ENCODE measurements at places on chromosomes 12 and 14.

DNA sequence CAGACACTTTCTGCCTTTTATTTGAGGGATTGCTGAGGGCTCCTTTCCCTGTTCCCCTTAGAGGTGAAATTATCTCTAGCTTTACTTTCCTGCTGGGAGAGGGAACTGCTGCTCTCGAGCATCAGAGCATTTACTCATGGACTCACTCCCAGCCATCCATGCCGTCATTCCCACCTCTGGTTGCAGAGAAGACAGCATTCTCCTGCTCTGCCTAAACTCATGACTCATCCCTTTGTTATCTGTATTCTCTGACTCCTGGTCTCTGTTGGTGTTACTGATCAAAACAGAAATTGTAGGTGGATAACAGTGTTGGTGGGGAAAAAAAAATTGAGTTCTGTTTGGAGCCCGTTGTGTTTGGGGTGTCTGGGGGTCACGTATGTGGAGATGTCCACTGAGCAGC lies 159.3 kb downstream of the TTC8 start:
- no peak for DNase-seq

GRCh38 chr12:26331960-26332359 lies 136.6 kb downstream of the SSPN start:
- DNase-seq: no peak

DNA sequence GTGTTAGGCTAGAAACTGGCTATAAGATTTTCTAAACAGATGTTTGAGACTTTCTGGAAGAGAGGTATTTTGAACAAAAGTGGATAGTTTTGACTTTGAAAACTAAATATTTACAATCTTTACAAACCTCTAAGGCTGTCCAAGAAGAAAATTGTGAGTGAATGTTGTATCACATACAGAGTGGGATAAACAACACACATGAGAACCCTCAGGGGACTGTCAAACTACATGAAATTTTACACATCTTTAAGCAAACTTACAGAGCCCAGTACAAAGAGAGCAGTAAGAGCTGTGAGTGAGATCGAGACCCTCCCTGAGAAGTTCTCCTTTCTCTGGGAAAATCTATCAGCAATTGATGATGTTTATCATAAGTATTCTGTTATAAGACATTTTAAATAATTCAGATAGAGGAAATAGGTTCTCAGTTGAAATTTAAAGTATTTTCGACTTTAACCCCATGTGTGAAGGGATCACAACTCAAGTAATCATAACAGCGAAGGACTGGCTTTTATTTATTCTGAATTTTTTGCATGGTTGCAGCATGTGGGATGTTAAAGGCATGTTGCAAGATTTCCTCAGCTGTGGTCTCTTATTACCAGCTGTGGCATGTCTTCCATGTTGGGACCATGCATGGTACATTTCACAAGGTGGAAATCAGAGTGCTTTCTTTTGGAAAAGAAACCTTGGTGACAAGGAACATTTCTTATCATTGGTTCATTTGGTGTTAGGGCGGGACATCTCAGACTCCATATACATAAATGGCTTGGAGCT lies 264.0 kb upstream of the PRICKLE1 start:
- DNase-seq: no peak

- no peak for DNase-seq
These were observed 23.5 kb upstream of the SMAGP start for GRCh38 chr12:51293696-51294095.

DNA sequence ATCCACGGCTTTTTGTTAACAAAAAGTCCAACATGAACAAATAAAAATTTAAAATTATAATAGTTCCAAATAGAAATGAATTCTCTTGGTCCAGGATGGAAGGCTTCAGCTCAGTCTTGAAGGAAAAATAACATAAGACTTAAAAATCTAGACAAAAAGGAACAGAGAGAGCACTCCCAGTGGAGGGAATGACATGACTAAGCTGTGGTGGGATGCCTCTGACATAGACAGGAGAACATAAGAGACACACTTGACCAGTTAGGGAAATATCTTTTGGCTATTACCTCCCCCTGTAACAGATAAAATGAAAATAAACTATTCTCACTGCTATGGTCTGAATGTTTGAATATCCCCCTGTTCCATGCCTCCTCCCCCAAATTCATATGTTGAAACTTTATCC lies 106.8 kb downstream of the BBS10 start:
- DNase-seq: no peak

GRCh38 chr12:94427501-94428381 lies 31.9 kb downstream of the CEP83 start:
- no peak for DNase-seq

- no peak for DNase-seq
These were observed 328.9 kb upstream of the PRICKLE1 start for GRCh38 chr12:42918443-42918842.

GRCh38 chr12:1758887-1759286 lies 61.5 kb upstream of the LRTM2 start:
- DNase-seq: no peak

DNA sequence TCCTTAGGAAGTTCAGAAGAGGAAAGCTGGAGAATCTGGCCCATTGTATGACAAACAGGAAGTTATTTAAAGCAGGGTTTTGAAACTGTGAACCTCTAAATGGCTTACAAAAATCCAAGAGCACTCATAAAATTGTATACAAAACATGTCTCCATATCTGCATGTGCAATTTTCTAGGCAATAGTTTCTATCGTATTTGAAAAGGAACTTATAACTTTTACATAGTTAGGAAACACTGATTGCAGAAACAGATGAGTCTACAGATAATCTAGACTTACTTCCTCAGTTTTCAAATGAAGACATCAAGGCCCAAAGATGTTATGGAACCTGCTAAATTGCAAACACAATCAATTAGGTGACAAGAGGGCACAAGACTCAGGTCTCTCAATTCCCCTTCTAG lies 53.3 kb upstream of the ETV6 start:
- no peak for DNase-seq

GRCh38 chr12:9806714-9807113 lies 20.6 kb upstream of the KLRF1 start:
- no peak for DNase-seq

- no peak for DNase-seq
These were observed 527.7 kb downstream of the RPS29 start for GRCh38 chr14:49058511-49058910.

DNA sequence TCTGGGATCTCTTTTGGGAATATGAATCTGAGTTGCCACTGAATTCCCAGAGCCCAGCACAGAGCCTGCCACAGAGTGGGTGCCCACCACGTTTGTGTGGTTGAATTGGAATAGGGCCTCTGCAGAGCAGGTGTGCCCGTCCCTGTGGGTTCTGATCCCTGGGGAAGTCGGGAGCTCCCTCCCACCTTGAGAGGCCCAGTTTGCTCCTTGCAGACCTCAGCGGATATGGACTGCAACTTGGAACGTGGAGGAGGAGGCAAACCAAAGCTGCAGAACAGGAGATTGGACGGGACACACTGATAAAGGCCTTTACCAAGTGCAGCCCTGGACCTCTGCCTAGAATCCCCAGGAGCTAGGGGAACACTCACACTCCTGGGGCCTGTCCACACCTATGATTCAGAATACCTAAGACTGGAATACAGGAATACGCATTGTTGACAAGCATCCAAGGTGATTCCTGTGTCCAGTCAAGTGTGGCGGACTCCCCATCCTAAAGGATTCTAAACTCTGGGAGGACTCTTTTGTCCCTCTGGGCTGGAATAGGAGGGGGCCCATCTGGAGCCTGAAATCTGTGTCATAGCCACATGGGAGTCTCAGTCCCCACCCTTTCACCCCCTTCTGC lies 2.4 kb downstream of the KRT76 start:
- no peak for DNase-seq

DNA sequence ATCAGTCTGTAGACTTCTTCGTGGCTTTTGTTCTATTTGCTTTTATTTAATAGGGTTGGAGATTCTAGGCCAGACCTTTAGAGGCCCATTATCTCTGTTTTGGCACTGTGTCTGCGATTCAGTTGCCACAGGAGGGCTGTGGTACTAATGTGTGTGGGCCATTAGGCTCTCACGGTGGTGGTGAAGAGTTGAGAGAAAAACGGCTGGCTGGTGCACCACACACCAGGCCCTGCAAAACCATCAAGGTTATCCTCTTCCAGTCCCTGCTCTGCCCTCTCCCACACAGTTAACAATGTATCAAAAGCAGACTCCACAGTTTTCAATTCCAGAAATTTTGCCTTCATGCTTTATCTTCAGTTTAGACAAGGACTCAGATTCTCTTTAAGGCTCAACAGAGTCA lies 97.7 kb downstream of the MYF5 start:
- no peak for DNase-seq

GRCh38 chr14:60488175-60488574 lies 2.3 kb upstream of the C14orf39 start:
- DNase-seq: no peak

DNA sequence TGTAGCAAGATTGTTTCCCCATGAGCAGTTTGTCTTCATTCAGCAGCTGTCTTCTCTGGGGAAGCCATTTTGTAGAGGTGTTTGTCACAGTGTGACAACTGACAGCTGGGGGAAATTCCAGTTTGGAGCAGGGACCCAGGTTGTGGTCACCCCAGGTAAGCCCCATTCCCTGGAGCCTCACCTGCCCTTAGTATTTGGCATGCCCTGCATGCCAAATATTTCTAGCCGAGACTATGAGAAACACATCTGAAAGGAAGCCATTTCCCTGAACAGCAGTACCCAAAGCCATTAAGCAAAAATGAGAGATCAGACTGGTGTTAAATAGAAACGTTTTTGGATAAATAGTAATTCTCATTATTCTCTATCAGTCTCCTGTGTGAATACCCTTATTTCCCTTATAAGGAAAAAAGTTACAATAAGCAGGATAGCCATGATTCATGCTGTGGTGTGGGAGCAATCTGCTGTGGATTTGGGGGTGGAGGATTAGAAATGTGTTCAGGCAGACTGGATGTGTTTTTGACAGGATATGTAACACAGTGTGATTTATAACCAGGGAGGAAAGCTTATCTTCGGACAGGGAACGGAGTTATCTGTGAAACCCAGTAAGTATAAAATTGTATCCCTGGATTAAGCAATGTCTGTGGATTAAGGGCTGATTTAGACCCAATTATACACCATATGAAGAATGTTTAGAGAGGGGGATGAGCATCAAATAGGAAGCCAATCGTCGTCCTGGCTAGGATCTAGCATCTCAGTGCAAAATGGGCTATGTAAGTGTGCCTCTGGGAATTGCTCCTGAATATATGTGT lies 68.9 kb downstream of the DAD1 start:
- DNase-seq: no peak

- DNase-seq: no peak
These were observed 4.4 kb downstream of the BDKRB1 start for GRCh38 chr14:96260341-96260821.

- DNase-seq: no peak
These were observed 83.8 kb downstream of the SLC38A1 start for GRCh38 chr12:46184798-46185595.

- DNase-seq: no peak
These were observed 2.4 kb upstream of the NAB2 start for GRCh38 chr12:57086493-57087009.

DNA sequence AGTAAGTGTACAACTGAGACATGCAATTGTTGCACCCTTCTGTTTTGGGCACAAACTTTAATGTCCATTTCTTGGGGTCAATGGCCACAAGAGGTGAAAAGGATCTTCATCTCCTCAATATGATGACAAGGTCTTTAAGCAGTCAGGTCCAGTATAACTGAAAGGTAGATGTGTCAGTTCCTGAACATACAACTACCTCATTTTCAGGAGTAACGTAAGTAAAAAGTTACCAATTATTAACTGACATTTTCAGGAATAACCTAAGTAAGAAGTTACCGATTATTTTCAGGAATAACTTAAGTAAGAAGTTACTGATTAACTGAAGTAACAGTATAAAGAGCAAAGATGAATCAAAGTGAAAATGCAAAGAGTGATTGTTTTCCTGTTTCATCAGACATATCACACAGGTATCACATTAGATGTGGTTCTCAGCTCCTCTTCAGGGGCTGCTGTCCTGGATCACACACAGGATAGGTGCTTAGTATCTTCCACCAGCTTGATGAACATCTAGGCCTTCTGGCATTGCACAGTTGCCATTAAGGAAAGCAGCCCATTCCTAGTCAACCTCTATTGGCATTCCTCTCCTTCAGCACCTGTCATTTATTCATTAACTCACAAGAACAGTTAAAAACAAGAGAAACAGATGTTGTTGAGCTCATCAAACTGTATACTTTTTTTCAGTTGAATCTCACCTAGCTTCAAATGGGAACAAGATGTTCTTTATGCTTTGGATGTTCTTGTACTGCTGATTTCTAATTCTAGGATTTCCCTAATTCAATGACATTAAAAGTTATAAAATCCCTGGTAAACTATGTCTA lies 200.0 kb downstream of the FOXG1 start:
- no peak for DNase-seq

Data from activated CD4-positive, alpha-beta T cell treated with anti-CD3 and anti-CD28 coated beads, Interleukin-2, amount 50 U/mL, for 24 hours (primary cell).